ENCODE measurements at places on chromosomes 2 and 18. TPM values are rescaled to one million over a fixed set of nuclear protein-coding genes. Genes with fewer than 3 reads are reported as not detected.

DNA sequence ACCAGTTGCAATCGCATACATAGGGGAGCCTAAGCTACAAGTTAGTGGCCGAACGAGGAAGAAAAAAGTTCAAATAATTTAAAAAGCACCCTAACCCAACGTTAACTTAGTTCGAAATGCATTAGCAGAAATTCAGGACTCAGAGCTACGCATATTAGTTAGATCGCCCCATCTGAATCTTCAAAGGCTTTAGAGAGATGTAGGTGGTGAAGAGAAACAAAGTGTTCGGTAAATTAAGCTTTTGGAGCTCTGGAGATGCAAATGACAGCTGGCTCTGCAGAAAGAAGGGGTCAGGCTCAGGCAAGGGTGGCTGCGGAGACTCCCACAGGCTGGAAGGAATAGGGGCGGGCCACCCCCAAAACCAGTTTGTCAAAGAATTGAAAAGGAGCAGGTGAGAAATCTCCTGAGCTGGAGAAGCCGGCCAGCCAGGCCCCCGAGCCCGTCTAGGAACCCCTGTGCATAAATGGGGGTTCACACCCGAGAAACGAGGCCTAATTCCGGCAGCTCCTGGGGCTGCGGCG lies 621 bp downstream of the TXNL1 start:
- H3K27ac ChIP-seq: peak overlapping the region; percentile 88
- no peaks in the 10 kb centered on the region for H3K36me3 ChIP-seq
- DNase-seq: no peak

DNA sequence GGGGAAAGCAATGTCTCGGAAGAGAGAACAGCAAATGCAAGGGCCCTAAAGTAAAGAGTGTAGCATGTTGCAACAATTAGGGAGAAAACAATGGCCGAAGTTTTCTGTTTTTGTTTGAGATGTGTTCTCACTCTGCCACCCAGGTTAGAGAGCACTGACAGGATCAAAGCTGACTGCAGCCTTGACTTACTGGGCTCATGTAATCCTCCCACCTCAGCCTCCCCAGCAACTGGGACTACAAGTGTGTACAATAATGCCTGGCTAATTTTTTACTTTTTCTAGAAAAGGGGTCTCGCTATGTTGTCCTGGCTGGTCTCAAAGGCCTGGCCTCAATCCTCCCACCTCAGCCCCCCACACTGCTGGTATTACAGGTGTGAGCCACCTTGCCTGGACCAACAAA lies 23.9 kb downstream of the MEMO1 start:
- DNase-seq: no peak
- no peaks in the 10 kb centered on the region for H3K4me1 ChIP-seq
- no peak overlapping the region for H3K4me3 ChIP-seq
- no peak overlapping the region for H3K27ac ChIP-seq

The ZNF804A gene
- not detected for total RNA-seq

DNA sequence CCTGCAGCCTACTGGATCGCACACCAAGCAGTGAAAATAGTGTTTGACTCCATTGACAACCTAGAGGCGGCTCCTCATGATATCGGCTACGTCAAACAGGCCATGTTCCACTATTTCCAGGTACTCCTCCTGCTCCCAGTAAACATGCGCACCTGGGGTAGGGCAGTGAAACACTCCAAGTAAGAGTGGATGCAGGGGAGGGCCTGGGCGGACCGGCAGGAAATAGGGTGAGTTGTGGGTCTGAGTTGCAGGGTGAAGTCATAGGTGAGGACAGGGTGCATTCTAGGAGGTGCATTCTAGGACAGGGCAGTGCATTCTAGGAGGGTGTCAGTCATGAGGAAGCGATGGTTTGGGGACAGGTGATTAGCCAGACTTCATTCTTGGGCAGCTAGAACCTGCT lies 5.0 kb downstream of the NAGK start:
- no peak for DNase-seq
- H3K27ac ChIP-seq: no peak overlapping the region
- H3K27me3 ChIP-seq: no peaks in the 10 kb centered on the region
- H3K4me1 ChIP-seq: peaks cover 6% of the 10 kb centered on the region
- no peak overlapping the region for H3K4me3 ChIP-seq

- H3K27me3 ChIP-seq: no peaks in the 10 kb centered on the region
- H3K4me3 ChIP-seq: no peak overlapping the region
Measured at GRCh38 chr2:119407430-119408220, 24.0 kb upstream of the TMEM37 start.

- DNase-seq: no peak
- no peaks in the 10 kb centered on the region for H3K27me3 ChIP-seq
- H3K27ac ChIP-seq: no peak overlapping the region
- no peaks in the 10 kb centered on the region for H3K36me3 ChIP-seq
Measured at GRCh38 chr2:174121175-174121574, 127.2 kb downstream of the OLA1 start.

The MRO gene
- total RNA-seq: 0.67 TPM

DNA sequence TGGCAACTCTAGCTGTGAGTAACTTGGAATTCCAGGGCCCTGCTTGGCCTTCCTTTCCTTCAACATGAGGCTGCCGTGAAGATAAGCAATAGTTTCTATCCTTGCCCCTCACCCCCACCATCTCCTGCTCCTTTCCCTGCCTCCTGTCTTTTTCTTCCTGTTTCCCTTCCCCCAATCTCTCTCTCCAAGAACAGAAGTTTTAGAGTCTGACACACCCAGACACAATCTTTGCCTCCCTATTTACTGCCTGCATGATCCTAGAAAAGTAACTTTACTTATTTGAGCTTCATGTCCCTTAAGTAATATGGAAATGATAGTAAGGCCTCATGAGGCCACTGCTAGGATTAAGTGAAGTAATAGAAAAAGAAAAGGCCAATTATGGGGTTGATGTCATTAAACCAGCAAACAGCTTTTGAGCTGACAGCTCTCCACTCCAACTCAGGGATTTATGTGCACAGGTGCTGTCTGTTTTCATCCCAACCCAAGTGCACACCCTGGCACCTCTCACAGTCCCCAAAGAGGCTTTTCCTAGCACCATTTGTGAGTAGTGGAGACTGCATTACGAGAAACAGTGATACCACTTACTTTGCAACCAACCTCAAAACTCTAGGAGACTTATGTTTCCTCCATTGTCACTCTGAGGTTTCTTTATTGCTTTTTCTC lies 123.7 kb upstream of the SIX3 start:
- no peak overlapping the region for H3K4me3 ChIP-seq
- no peak overlapping the region for H3K27ac ChIP-seq
- H3K27me3 ChIP-seq: no peaks in the 10 kb centered on the region
- H3K4me1 ChIP-seq: no peaks in the 10 kb centered on the region

- H3K4me1 ChIP-seq: no peaks in the 10 kb centered on the region
- H3K4me3 ChIP-seq: no peak overlapping the region
- no peak overlapping the region for H3K27ac ChIP-seq
- no peak for DNase-seq
- H3K27me3 ChIP-seq: no peaks in the 10 kb centered on the region
Measured at GRCh38 chr2:6724605-6725140, 141.0 kb downstream of the CMPK2 start.

DNA sequence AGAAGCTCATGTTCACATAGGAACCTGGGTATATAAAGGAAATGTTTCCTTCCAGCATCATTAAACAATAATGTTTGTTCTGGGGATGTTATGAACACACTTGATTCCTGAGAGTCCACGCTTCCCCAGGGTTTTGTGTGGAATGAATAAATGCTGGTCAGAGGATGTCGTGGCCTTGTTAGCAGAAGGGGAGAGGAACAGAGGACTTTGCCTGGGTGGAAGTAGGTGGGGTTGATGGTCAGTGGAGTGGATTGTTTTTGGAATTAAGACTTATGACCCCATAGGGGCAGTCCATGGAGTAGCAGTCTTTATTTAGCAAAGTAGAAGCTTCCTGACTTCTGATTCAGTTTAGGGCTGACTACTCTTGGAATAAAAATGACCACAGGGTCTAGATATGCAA lies 139.6 kb downstream of the MYO1B start:
- H3K4me3 ChIP-seq: no peak overlapping the region
- H3K27me3 ChIP-seq: no peaks in the 10 kb centered on the region
- no peaks in the 10 kb centered on the region for H3K4me1 ChIP-seq
- DNase-seq: no peak

DNA sequence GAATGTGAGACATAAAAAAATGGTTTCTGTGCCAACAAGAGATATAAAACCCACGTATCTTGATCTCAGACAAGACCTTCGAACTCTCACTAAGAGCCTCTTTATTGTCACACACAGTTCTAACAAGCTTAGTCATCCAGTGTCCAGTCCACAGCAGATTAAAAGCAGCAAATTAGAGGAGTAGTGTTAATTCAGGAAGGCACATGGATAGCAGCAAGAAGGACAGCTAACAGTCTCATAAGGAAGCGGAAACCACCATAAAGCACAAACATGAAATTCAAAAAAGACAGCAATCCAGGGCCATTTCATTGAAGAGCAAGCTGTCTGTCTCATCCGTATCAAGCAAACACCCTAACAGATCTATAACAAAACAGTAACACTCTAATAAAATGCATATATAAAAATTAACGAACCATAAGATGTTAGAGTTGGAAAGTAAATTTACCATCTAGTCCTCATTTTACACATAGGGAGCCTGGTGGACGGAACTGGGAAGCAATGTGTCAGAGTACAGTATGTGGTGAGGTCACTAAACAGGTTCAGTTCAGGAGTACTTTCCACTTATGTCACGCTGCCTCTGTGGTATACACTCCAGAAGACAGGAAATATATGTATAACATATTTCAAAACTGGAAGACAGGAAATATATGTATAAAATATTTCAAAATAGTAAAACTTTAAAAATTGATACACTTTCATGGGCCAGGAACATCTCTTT lies 18.3 kb downstream of the AAK1 start:
- H3K4me3 ChIP-seq: no peak overlapping the region
- H3K4me1 ChIP-seq: peaks cover under 1% of the 10 kb centered on the region

DNA sequence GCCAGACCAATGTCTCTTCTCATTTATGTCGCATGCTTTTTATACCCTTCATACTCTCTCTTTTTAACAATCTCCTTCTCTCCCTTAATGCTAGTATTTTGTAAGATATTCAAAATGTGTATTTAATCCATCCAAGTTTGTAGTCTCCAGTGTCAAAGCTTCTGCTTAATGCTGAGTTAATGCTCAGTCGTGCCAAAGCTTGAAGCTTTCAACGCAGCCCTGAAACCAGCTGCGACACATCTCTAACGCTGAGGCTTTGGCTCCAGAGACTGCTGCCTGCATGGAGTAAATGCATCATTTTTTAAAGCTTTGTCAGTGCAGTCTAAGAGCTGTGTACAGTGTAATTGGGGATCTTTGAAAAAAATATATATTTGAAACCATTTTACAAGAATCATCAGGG lies 2108.8 kb upstream of the PIK3C3 start:
- H3K4me1 ChIP-seq: peaks cover 9% of the 10 kb centered on the region
- H3K27me3 ChIP-seq: no peaks in the 10 kb centered on the region
- H3K36me3 ChIP-seq: no peaks in the 10 kb centered on the region
- H3K27ac ChIP-seq: no peak overlapping the region
- DNase-seq: no peak
- no peak overlapping the region for H3K4me3 ChIP-seq

The SLC5A7 gene
- total RNA-seq: 0.15 TPM

All from H1 (cell line).